ENCODE measurements at places on chromosomes 3 and 15.
A peak's percentile ranks its signal among the peaks of the same experiment; 100 is the strongest.

GRCh38 chr15:95017666-95018328 is 786.4 kb downstream of the MCTP2 start:
- DNase-seq, result no peak

GRCh38 chr3:72086042-72086742 is 301.2 kb upstream of the PROK2 start:
- DNase-seq, result no peak

- DNase-seq, result no peak
These were observed 48.7 kb downstream of the FBN1 start for GRCh38 chr15:48596841-48597240.

DNA sequence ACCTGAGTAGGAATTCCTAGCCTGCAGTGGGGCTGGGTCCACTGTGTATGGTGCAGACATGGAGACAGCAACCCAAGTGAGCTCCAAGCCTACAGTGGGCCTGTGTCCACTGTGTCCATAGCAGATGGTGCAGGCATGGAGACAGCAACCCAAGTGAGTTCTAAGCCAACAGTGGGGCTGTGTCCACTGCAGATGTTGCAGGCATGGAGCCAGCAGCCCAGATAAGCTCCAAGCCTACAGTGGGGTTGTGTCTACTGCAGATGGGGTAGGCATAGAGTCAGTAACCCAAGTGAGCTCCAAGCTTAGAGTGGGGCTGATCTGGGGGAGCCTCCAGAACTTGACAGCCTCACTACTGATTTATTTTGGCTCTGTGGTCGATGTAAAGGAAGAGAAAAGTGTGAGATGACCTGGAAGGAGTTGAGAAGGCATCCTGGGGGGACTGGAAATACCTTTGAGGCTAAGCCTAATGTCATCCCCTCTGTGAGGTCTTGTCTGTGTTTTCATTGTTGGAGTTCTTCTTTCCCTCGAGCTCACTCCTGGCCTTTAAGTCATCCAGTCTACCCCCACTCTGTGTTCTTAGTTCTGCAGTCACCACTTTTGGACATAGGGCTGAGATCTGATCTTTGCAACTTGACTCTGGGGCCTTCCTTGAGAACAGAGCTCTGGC is 22.4 kb upstream of the IL16 start:
- DNase-seq, result no peak

DNA sequence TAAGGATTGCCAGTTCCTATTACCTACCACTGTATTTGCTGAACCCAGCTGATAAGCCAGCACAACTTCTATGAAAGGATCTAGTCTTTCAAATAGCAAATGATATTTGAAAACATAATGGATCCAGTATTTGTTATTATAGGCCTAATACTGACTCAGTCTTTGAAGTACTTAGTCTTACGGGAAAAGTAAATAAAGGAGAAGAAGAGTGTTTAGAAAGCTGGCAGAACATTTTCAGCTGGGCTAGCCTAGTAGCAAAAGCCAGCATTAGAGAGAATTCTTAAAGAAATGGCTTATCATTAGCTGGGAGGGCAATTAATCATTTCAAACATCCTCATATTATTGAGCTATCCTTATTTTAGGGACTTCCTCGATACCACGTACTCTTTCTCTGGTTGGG is 101.4 kb upstream of the GOLIM4 start:
- no peak for DNase-seq

GRCh38 chr3:136078421-136079364 is 113.2 kb downstream of the PPP2R3A start:
- DNase-seq, result no peak

- no peak for DNase-seq
These were observed 48.7 kb upstream of the ROBO2 start for GRCh38 chr3:76991165-76991564.

- DNase-seq, result no peak
These were observed 28.8 kb downstream of the WHAMM start for GRCh38 chr15:82838096-82838735.

GRCh38 chr3:78666470-78666800 is 1101.4 kb downstream of the ROBO1 start:
- DNase-seq, result no peak

DNA sequence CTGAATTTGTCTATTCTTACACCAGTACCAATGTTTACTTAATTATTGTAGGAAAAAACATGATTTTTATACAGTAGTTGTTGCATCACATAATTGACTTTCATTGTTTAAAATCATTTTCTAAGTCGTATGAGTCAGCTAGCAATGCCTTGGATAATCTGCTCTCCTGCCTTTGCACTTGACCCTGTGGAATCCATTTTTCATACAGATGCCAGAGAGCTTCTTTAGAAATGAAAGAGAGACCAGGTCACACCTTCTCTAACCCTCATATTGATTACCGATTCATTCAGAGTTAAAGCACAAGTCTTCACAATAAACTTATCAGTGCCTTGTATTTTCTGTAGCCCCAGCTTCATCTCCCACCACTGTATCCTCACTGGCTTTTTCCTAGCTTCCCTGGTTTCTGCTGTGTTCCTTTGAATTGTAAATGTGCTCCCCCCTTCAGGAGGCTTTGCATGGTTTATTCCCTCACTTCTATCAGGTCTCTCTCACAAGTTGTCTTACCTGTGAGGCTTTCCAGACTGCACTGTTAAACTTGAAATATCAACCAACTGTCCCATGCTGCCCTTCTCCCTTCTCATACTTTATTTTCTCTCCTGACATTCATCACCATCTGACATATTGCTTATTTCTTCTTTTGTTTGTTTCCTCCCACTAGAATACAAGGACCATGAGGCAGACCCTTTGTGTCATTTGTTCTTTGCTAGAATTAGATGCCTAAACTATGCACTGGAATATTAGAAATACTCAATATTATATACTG is 662.0 kb upstream of the GBE1 start:
- DNase-seq, result no peak

DNA sequence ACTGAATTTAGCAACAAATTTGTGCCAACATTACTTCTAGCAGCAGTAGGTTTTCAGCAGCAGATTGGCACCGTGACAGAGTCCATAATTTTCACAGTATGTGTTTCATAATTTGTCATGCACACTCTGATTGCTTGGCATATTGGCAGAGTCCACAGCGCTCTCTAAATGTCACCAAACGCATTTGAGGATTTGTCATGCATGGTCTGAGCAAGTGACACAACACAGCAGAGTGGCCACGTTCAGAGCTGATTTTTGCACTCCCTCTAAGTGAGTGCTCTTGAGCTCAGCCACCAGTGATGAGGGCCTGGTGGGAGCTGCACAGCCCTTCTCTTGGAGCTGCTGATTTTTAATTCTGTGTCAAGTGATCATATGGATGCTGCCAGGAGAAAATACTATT is 1270.8 kb downstream of the ROBO1 start:
- DNase-seq, result peak; percentile 22

- no peak for DNase-seq
These were observed 20.2 kb downstream of the CHST2 start for GRCh38 chr3:143139762-143140161.

- DNase-seq, result no peak
These were observed 13.7 kb downstream of the ZDHHC19 start for GRCh38 chr3:196197524-196197923.

- no peak for DNase-seq
These were observed 333.3 kb upstream of the THBS1 start for GRCh38 chr15:39247574-39247973.

GRCh38 chr15:33008284-33008995 is 186.1 kb downstream of the FMN1 start:
- no peak for DNase-seq

GRCh38 chr3:39413691-39414420 is 7.3 kb downstream of the RPSA start:
- DNase-seq, result no peak

GRCh38 chr3:156764751-156765150 is 61.4 kb upstream of the LEKR1 start:
- no peak for DNase-seq

GRCh38 chr3:141410408-141410807 is 42.1 kb downstream of the ZBTB38 start:
- DNase-seq, result no peak

- DNase-seq, result no peak
These were observed 9.1 kb upstream of the UTS2B start for GRCh38 chr3:191339316-191339917.

DNA sequence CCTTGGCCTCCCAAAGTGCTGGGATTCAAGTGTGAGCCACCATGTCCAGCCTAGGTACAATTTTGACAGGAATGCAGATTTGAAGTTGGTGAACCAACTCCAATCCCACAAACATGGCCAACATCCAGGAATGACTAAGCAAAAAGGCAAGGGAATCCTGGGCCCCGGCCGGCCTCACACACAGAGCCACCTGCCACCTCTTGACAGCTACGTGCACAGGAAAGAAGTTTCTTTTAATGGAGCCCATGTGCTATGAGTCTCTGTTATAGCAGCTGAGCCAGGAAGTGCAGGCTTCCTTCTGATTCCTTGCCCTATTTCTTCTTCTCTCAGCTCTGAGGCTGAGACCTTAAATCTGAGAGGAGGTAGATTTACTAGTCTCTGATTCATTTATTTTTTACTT is 8.8 kb downstream of the TMEM40 start:
- DNase-seq, result peak; percentile 24

DNA sequence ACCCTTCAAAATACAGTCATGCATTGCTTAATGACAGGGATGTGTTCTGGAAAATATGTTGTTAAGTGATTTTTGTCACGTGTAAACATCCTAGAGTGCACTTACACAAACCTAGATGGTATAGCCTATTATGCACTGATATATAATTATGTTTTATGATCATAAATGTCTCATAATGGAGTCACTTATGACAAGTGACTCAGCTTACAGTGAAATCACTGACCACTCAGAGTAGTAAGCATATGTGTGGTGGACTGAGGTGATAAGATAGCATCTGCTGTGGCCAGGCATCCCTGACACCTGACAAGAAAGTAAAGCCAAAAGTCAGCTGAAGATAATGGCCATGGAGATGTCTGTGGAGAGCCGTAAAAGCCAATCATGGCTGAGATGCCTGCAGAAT is 5.4 kb downstream of the ACAD11 start:
- DNase-seq, result no peak

- DNase-seq, result no peak
These were observed 43.2 kb upstream of the ADCY5 start for GRCh38 chr3:123491966-123492587.

GRCh38 chr3:18652781-18653180 is 227.6 kb upstream of the SATB1 start:
- DNase-seq, result no peak

- DNase-seq, result no peak
These were observed 411.7 kb upstream of the RORA start for GRCh38 chr15:61640756-61641155.

DNA sequence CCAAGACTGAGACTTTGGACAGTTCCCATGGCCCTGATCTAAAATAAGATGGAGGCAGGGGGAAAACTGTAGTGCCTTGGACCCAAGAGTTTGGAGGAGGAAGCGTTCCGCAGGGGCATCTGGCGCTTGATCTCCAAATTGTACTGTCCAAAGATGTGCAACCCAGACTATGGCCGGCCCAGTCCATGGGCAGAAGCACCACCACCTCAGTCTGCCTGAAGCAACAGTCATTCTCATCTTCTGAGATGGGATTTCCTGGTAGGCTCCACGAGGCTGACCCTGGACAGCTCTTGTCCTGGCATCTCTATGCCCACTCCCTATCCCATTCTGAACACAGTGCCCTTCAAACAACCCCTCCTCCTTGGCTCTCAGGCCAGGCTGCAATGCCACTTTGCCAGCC is 3.6 kb downstream of the INSYN1 start:
- no peak for DNase-seq

- DNase-seq, result no peak
These were observed 50.1 kb downstream of the UMPS start for GRCh38 chr3:124780356-124780755.

GRCh38 chr15:65998486-65998885 is 129.2 kb downstream of the RAB11A start:
- DNase-seq, result no peak

DNA sequence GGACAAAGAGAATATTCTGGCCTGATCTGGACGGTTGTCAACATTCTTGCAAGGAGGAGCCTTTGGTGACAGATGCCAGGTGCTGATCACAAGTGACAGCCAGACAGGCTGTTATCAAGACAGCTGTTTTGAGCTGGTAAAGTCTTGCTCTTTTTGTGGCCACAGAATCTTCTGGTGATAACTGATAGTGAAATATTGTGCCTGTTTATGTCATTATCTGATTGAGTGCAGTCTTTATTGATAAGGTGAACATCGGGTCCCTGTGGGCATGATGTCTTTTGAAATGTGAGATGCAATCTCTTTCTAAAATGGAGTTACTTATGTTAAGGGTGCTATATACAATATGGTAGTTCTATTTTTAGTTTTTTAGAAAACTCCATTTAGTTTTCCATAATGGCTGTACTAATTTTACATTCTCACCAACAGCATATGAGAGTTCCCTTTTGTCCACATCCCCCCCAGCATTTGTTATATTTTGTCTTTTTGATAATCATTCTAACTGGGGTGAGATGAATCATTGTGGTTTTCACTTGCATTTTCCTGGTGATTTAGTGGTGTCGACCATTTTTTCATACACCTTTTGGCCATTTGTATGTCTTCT is 10.7 kb downstream of the CEP63 start:
- no peak for DNase-seq

DNA sequence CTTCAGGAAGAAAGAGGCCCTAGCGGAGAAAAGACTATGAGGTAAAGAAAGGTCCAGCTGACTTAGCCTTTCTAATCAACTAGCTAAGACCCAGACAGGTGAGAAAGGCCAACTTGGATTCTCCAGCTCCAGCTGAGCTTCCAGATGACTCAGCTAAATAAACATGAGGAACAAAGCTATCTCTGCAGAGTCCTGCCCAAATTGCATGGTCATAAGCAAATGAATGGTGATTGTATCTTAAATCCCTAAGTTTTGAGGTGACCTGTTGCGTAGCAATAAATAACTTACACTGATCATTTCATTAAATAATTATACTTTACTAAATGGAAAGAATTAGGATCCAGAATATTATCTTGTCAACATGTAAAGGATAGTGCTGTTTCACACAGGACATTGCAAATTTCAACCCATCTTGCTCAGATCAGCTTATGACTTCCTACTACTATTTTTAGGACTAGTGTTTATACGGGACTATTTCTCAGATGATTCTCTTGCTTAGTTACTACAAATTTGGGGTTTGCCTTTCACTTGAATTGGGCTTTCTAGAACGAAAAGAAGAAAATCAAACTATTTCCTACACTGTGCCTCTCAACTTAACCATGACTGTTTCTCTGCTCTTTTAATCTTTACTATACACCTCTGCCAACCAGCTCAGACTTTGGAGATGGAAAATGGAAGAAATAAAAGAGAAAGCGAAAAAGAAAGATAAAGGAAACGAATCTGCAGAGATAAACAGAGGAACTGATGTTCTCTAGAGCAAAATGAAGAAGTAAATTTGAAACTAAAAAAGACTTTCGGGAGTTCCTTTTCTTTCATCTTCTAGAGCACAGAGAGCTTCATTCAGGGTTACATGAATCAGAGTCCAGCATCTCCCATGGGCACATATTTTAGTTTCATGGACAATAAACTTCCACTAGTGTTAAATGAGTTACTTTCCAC is 6.6 kb upstream of the ADGRG7 start:
- DNase-seq, result no peak

- no peak for DNase-seq
These were observed 513.9 kb upstream of the CADM2 start for GRCh38 chr3:84444726-84445521.

- DNase-seq, result no peak
These were observed 270.5 kb upstream of the STT3B start for GRCh38 chr3:31262201-31262600.

GRCh38 chr3:195035345-195036202 is 235.4 kb downstream of the XXYLT1 start:
- no peak for DNase-seq

GRCh38 chr3:169034401-169034800 is 629.1 kb downstream of the MECOM start:
- DNase-seq, result no peak

Measured in cerebellar nuclear complex (tissue), 1 donor.